Stimulated activated CD8-positive, alpha-beta memory T cell treated with anti-CD3 and anti-CD28 coated beads, Interleukin-15, amount 100 ng/mL, for 24 hours (primary cell): ENCODE measurements at places on chromosomes 1 and 21.

GRCh38 chr1:167720965-167721616 lies 691 bp upstream of the MPZL1 start:
- DNase-seq: no peak

DNA sequence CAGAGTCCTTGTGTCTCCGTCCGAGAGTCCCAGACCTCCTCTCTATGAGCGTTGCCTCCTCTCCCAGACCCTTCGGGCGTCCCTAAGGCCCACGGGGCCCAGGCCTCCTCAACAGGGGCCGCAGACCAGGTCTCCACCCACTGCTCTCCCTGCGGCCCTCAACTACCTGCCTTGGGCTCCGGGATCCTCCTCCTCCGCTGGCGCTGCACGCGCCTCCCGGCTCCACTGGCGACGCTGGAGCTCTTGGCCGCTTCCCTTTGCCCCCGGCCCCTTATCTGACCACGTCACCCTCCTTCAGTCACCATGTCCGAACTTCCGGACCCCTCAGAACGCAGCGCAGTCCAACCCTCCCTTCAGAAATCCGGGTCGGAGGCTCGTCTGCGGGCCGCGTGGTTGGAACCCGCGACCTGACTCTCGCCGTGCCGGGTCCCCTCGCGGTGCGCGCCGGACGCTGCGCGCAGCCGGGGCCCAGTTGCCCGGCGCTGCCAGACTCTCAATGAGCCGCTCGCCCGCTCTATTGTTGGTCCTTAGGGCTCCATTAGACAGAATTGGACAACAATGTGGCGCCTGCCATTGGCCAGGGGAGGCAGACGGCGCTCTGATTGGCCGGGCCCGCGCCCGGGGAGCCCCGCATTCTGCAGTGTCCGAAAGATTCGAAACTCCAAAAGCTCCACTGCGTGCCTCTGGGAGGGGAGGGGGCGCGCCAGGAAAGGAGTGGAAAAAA lies at the start of gene DMRTA2:
Gene DMRTA2 (minus strand): TSS at position 498 of the 724 bp plus-strand sequence. CDS start 1,907 bp downstream, outside the sequence.
- no peak for DNase-seq

DNA sequence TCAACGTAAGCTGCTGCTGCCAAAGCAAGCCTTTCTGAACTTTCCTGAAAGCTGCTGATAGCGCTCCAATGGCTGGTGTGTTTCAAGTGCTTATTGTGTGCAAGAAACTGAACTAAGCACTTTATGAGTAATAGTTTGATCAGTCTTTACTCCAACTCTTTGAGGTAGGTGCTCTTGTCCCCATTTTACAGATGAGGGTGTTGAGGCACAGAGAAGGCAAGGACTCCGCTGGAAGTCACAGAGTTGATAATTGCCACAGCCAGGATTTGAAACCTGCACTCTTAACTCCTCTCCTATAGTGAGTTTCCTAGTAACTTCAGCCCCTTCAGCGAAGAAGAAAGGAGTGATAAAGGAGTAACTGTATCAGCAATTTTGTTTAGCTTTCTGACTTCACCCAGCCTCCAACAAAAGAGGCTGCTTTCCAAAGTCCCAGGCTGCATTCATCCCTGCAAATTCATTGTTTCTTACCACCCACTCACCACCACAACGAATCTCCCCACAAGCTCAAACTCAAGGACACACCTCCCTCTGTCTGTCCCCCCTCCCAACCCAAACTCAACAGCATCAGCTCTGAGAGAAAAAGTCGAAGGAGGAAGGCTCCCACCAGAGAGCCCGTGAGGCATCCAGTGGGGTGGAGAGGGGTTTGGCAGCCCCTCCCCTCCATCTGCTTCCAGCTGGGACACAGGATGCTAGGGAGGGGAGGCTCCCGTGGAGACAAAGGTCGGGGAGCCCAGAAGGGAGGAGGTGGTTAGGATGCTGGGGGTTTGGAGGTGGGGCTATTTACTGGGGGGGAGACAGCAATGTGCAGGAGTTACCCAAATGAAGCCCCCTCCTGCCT lies 139.6 kb downstream of the NAV1 start:
- no peak for DNase-seq

- DNase-seq: no peak
Observed at GRCh38 chr1:44812822-44813543, 4.7 kb downstream of the BTBD19 start.

GRCh38 chr1:93969371-93969770 lies 60.1 kb upstream of the GCLM start:
- no peak for DNase-seq

- no peak for DNase-seq
Observed at GRCh38 chr1:220803401-220804201, 16.9 kb downstream of the MTARC1 start.

- no peak for DNase-seq
Observed at GRCh38 chr1:26909951-26910342, 3.8 kb downstream of the NR0B2 start.

DNA sequence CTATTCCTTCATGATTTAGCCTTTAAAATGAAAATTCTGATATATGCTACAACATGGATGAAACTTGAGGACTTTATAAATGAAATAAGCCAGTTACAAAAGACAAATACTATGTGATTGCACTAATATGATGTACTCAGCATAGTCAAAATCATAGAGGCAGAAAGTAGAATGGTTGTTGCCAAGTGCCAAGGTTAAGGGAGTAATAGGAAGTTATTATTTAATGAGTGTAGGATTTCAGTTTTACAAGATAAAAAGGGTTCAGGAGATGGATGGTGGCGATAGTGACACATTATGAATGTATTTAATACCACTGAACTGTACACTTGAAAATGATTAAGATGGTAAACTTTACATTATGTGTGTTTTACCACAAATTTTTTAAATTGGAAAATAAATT lies 73.1 kb upstream of the FMN2 start:
- no peak for DNase-seq

DNA sequence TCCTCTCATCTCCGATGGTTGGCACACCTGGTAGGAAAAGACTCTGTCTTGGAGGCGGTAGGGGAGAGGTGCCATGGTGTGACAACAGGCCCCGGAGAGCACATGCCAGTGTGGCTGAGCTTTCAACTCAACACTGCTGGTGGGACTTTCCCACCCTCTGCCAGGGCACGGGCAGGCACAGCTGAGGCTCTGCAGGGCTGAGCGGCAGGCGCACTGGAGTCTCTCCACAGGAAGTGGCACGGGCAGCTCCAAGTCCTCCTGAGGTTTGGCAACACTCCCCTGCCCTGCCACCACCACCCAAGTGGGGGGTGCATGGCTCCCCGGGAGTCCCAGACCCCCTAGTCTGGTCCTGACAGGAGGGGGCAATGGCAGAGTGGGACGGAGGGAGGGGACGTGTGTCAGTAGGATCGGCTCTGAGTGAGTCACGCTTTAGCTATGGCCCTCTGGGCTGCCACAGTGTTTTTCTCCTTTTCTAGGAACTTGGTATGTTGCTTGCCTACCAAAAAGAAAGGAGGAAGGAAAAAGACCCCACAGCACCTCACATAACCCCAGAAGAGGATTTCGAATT lies 27.3 kb upstream of the EVA1B start:
- no peak for DNase-seq

DNA sequence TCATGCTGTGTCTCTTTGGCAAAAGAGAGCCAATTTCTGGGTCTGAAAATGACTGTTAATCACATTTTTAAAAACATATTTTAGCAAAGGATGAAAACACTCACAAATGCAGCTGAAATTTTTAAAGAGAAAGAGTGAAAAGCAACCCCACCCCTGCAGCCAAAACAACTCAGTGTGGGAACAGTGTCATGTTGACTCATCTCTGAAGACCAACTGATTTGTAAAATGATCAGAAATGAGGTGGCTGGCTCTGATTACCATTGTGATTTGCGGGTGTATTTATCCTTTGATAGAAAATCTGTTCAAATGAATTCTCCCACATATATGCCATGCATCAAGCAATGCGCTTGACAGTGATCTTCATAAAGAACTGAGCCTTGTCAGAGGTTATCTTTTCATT lies 287.0 kb upstream of the ESRRG start:
- no peak for DNase-seq

GRCh38 chr1:10489291-10490055 lies 14.7 kb downstream of the PEX14 start:
- DNase-seq: no peak

- DNase-seq: no peak
Observed at GRCh38 chr21:45291613-45292398, 4.1 kb upstream of the POFUT2 start.

DNA sequence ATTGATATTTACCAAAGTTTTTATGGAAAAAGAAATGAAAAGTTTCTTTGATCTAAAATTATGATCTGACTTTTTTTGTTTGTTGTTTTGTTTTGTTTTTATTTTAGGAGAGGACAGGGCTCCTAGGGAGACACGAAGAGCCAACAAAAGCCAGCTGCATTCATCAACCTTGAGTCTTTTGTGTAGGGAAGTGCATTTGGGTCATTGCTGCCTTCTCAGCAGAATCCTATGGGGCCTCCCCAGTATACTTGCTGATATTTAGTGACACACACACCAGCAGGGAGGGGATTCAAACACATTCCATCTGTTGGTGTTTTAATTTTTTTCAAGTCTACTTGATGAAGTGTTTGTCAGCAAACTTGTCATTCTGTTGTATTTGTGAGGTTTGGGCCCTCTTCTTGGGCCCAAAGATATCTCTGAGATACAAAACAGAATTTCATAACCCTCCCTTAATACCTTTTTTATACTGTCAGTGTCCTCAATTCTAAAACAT lies 203.5 kb downstream of the NTNG1 start:
- DNase-seq: no peak

GRCh38 chr1:31860581-31860980 lies 44.8 kb upstream of the SPOCD1 start:
- DNase-seq: no peak

DNA sequence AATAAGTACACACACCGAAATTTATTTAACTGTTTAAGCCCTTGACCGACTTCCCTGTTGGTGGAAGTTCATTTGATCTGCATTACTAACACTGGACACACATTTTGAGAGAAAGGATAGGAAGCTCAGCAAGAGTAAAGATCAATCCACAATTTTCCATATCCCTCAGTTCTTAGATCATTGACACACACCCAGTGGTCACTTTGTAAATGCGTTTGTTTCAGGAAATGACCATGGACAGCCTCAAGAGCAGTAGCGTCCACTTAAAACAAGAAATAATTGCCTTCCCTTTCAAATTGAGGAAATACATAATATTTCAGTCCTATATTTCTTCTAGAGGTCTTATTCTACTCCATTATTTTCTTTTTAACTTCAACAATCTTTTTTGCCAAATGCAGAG lies 511.5 kb upstream of the PTBP2 start:
- no peak for DNase-seq

GRCh38 chr1:219993554-219994433 lies 52.5 kb downstream of the EPRS1 start:
- DNase-seq: no peak

DNA sequence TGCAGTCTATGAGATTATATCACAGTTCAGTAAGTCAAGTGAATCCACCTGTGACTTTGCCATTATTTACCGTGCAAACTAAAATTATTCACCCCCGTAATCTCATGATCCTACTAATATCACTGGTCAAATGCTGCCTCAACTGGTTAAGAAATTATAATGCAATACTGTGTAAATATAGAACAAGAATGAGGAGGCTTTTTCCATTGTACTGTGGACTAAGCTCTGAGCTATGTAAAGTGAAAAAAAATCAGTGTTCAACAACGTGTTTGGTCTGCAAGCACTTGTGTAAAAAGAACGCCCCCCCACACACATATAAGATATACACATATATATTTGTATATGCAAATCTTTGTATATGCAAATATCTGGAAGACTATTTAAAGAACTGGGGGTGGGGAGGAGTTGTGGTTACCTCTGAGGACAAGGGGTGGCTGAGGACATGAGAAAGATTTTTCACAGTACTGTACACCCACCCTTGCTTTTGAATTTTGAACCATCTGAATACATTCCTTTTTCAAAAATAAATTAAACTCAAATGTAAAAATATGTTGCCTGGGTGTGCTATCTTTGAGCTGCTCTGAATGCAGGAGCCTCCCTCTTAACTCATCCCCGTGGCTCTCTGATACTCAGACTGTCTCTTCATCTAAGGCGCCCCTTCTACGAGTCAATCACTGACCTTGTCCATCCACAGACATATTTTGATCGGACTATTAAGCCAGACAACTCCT lies 57.0 kb downstream of the PTP4A2 start:
- DNase-seq: no peak

GRCh38 chr1:186828611-186829454 lies at the start of gene PLA2G4A:
TSS of gene PLA2G4A (plus strand) at chr1:186828949. CDS start at chr1:186854355, 25,406 bp downstream.
- DNase-seq: no peak

GRCh38 chr1:246565751-246566127 lies 322 bp downstream of the TFB2M start:
- no peak for DNase-seq

- no peak for DNase-seq
Observed at GRCh38 chr1:71698186-71698585, 584.2 kb downstream of the NEGR1 start.

DNA sequence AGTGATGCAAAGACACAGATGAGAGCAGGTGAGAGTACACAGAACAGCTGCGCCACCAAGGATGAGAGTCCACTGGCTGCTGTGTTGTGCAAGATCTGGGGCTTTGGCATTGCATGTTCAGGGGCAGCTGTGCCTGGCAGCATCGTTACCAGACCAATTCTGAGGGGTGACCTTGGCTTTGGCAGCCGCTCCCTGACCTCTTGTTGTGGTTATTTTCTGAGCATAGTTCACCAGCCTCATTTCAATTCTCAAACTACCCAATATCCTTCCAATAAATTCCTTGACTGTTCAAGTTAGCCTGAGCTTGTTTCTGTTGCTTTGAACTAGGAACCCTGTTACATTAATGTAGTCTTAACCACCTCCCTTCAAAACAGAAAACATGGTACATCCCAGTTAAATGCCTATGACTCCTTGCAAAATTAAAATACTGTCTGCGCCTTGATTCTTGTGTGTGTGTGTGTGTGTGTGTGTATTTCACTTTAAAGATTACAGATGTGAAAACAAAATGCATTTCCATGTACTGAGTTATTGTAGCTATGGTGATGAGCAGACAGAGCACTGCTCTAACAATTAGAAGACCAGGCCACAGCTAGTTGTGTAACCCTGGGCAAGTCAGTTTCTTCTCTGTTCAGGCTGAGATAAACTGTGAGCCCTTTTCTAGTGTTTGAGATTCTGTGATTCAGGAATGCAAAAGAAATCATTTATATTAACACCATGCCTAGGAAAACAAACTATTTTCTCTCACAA lies 106.3 kb upstream of the GUCA2B start:
- no peak for DNase-seq

- DNase-seq: no peak
Observed at GRCh38 chr1:210288116-210288515, 40.6 kb upstream of the HHAT start.

GRCh38 chr1:50308878-50309277 lies 114.4 kb downstream of the DMRTA2 start:
- no peak for DNase-seq

- no peak for DNase-seq
Observed at GRCh38 chr1:115098979-115099692, 9.8 kb upstream of the TSPAN2 start.
